ENCODE measurements at places on chromosomes 3 and 15.
A peak's percentile ranks its signal among the peaks of the same experiment; 100 is the strongest.

DNA sequence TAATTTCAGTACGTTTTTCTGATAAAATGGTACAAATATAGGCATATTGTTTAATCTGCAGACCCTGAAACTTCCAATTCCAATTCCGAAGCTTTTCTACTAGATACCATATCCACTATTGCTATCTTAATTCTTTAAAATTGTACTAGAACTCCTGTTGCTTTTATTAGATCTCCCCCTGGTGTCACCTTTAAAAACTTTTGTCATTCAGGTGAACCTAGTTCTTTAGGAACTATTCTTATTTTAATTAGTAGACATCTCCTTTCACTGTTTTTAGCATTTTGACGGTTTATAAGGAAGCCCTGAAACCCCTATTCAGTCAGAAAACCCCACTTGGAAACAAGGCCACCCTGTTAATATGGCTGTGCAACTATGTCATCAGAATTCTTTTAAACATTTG lies 22.3 kb downstream of the C2CD4B start:
- DNase-seq = no peak

DNA sequence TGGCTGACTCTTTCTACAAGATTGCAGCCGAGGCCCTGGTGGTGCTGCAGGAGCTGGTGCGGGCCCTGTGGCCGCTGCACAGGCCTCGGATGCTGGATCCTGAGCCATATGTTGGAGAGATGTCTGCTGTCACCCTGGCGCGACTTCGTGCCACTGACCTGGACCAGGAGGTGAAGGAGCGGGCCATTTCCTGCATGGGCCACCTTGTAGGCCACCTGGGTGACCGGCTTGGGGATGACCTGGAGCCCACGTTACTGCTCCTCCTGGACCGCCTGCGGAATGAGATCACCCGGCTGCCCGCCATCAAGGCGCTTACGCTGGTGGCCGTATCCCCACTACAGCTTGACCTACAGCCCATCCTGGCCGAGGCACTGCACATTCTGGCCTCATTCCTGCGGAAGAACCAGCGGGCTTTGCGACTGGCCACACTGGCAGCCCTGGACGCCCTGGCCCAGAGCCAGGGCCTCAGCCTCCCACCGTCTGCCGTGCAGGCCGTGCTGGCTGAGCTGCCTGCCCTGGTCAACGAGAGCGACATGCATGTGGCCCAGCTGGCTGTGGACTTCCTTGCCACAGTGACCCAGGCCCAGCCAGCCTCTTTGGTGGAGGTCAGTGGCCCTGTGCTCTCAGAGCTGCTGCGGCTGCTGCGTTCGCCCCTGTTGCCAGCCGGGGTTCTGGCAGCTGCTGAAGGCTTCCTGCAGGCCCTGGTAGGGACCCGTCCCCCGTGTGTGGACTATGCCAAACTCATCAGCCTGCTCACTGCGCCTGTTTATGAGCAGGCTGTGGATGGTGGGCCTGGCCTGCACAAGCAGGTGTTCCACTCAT lies 20.3 kb downstream of the CAND2 start:
- DNase-seq = no peak

- peak; percentile 94 for DNase-seq
Measured at GRCh38 chr3:11582191-11582968, 61.3 kb downstream of the VGLL4 start.

GRCh38 chr15:44144992-44145391 lies 50.1 kb downstream of the FRMD5 start:
- DNase-seq = no peak

GRCh38 chr3:47113669-47114365 lies 50.1 kb downstream of the SETD2 start:
- DNase-seq = no peak

- no peak for DNase-seq
Measured at GRCh38 chr15:81752974-81753373, 292.8 kb downstream of the MEX3B start.

GRCh38 chr3:159978918-159979703 lies 9.5 kb upstream of the IL12A start:
- no peak for DNase-seq

DNA sequence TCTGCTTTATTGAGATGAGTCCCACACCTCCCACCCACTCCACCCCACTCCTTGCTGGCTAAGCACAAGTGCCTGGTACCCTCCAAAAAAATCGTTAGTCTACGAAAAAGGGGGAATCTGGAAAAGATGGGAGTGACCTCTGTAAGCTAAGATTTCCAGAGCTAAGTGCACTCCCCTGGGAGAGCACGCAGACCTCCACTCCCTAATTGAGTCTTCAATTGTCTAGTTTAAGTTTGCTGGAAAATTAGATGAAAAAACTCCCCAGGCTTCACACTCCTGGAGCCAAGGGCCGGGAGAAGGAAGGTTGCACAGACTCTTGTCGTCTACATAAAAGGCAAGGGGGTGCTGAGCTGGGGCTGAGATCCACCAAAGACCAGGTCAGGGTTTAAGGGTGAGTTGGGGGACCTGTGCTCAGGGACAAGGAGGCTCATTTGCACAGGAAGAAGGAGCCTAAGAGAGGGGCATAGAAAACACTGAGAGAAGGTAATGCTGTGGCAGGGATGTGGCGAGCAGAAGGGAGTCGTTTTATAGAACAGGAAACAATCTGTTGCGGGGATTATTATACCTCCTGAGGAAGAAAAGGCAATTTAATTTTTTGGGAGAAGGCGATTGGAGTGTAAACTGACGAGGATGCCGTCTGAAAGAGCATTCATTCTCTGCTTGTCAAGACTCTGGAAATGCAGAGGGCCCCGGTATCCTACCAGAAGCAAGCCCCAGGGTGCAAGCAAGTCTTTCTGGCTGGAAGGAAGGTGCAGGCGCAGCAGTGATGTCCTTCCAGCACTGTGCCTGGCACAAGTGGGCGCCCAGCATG lies 126.5 kb upstream of the DLG1 start:
- DNase-seq = no peak

GRCh38 chr3:15246186-15246585 lies 40.1 kb downstream of the CAPN7 start:
- no peak for DNase-seq

DNA sequence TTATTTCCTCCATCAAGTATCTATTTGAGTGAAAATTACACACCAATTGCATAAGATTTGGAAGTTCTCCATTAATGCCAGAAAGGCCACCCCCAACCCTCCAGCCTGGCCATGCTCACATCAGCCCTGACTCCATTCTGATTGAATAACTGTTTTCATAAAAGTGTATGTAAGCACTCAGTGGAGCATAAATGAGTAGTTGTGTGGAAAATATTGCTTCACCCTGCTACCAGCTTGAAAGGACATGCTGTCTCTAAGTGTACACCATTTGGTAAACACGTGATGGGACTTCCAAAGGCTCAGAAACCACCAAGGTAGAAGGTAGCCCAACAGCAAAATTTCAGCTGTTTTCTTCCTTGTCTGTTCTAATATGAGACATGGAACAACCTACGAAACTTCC lies 393.8 kb downstream of the ZNF385D start:
- no peak for DNase-seq

DNA sequence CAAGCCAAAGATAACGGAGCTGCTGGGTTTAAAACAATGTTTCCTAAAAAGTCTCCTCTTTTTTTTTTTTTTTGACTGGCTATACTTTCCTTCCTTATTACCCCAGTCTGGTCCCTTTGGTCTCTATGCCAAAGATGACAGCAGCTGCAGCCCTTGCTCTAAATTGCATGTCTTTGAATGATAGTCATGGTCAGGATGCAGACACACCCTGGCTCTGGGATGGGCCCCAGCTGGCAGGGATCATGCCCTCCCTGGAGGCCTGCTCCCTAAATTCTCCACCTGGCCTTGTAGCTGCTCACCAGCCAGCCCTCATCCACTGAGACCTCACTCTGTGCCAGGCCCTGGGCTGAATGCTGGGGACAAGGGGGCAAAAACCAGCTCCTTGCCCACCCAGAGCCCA lies 95.8 kb downstream of the MESD start:
- DNase-seq = peak; percentile 75

GRCh38 chr3:130929804-130930203 lies 35.9 kb downstream of the ATP2C1 start:
- no peak for DNase-seq

GRCh38 chr15:101024073-101024695 lies 105.0 kb downstream of the LRRK1 start:
- DNase-seq = peak; percentile 61

- no peak for DNase-seq
Measured at GRCh38 chr3:156941311-156941710, 115.2 kb downstream of the LEKR1 start.

DNA sequence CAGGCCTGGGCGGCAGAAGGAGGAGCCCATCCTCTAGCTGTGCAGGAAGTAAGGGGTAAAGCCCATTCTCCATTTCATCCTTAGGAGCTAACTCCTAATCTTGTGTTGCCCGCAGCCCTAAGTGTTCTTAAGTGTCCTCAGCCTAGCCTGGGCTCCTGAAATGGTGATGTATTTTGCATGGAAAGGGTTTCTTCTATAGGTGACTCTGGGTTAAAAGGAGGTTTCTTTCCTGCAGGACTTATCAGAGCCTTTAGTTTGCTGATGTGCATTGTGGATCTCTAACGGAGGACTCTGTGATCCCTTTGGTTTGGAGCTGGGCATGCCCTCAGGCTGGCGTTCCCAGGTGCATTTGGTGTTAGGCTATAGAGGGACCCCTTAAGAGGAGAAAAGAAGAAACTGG lies 48.5 kb upstream of the TRPM1 start:
- no peak for DNase-seq

DNA sequence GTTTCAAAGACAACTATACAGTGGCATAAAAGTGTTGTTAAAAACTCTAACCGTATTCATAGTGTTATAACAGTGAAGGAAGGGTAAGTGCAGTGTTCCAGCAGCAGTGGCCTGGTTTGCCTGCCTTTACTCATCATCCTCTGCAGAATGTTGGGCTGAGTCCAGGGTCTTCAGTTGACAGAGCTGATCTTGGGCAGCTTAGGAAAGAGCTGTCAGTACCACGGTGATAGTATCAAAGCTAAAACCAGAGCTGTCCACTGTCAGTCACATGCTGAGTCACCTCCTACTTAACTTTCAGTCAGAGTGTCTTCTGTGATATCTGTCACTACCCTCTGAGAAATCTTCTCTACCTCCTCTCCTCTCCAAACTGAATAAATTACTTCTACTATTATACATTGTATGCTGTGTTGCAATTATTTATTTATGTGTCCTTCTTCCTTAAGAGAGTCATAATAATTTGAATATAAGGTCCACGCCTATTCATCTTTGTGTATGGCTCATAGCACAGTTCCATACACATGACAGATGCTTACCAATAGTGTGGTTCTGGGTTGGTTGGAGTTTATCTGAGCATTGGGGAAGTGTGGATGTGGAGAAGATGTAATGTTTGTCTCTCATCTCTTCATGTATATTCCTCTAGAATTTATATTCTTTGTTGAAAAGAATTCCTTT lies 242.1 kb downstream of the ZIC1 start:
- no peak for DNase-seq

- no peak for DNase-seq
Measured at GRCh38 chr3:177335728-177336127, 138.4 kb upstream of the TBL1XR1 start.

- no peak for DNase-seq
Measured at GRCh38 chr3:113250566-113250965, 39.2 kb downstream of the BOC start.

DNA sequence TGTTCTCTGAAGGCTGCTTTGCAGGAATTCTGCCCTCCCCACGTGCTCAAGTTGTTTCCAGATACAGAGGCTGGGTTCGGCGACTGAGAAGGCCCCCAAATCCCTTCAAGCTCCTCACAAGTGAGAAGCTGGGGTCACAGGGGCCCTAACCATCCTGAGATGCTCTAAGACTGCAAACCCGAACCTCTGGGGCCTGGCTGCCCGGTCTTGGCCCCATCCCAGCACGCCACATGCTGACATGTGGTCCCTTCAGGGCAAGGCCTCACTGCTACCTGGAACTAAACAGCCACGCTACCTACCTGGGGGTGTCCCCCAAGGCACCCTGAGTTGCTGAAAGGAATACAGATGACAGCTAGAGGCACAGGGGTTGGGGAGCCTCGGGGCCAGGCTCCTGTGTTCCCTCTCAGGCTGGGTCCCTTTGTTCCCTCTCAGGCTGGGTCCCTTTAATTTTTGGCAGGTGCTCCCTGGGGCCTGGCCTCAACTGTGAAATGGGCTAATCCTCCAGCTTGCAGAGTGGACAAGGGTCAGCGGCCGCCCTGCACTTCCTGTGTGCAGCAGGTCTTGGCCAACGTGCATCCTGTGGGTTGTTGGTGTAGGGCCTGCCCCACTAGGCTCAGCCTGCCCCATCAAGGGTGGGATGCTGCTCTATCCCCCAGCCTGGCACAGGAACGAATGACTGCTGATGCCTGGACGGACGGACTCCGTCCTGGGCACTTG lies 32.5 kb downstream of the KLHL25 start:
- no peak for DNase-seq

DNA sequence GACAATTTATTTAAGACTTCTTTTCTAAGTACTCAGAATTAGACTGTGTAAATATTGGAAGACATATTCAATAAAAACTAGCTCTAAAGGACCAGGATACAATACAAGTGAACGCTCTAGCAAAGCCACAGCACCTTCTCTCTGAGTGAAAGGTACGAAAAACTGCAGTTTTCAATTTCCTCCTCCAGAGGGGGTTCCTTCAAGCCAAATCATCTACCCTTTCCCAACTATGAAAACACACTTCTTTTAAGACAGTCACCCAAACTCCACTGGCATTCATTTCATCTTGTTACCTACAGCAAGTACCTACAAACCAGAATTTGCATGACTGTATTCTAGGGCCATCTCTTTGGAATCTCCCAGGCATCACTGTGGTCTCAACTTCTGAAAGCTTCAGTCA lies 165.8 kb downstream of the ERC2 start:
- DNase-seq = no peak

DNA sequence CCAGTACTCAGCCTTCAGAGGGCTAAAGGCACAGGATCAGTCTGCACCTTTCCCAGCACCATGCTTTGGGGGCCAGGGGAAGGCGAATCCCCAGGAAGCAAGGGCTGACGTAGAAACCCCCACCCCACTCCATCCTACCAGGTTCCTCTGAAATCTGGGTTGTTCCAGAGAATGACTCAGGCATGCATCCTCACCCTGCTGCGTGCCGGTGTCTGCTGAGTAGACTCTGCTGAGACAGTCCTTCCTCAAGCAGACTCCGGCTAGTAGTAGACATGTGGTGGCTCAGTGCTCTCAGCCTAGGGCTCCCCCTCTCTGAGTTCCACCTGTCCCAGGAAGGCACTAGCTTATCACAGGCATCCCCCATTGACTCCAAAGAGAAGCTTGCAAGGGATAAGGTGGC lies 9.0 kb downstream of the TMEM43 start:
- DNase-seq = no peak

DNA sequence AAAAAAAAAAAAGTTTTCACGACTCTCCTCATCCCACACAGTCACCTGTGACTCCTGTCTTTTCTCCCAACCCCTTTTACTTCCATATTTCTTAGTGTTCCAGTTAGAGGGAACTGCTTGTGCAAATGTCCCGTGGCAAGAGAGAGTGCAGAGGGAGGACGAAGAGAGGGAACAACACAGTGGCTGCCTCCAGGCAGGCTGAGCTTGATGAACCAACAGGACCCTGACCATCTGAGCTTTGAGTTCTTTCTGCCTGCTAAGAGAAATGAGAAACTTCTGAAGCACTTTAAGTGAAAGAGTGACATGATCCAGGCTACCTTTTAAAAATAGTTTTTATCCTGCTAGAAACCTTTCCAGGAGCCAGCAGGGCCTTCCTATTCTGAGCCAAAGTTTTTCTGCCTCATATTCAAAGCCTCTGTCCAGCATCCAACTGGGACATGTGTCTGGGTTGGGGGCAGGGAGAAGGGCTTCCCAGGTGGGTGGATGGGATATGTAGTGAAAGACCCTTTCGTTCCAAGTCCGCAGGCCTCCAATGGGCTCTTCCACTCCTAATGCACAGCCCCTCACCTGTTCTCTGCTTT lies 239.9 kb downstream of the OPA1 start:
- DNase-seq = peak; percentile 13
